Stimulated activated CD4-positive, alpha-beta T cell treated with anti-CD3 and anti-CD28 coated beads, Interleukin-15, amount 100 ng/mL, for 1 hour (primary cell): ENCODE measurements at places on chromosomes 5 and 9.

GRCh38 chr5:36392818-36393217 is 91.1 kb upstream of the RANBP3L start:
- DNase-seq, result no peak

- DNase-seq, result no peak
These were observed 28.1 kb downstream of the SLIT3 start for GRCh38 chr5:169272731-169273427.

GRCh38 chr9:14293801-14294200 is 20.1 kb downstream of the NFIB start:
- no peak for DNase-seq

- no peak for DNase-seq
These were observed 121.0 kb downstream of the MEF2C start for GRCh38 chr5:88761939-88762338.

- DNase-seq, result no peak
These were observed at the start of gene PPP2R2B for GRCh38 chr5:146878476-146879172. TSS of gene PPP2R2B (minus strand) at chr5:146878757.

DNA sequence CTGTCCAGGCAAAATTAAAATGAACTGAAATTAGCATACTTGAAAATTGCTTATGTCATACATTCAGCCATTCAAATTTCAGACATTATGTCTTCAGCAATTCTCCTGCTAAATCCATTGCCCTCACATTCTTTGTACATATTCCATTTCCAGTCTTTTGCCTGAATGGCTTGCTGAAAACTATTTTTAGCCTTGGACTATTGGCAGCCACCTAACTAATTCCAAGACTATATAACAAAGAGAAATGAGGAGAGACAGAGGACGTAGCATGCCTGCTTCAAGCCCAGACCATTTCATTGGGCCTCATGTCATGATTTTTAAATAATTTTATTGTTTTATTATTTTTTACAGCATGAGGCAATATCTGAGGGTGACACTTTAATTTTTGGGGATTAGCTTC is 100.3 kb downstream of the MRPS30 start:
- no peak for DNase-seq

- no peak for DNase-seq
These were observed 16.8 kb downstream of the OTULIN start for GRCh38 chr5:14681236-14681752.

DNA sequence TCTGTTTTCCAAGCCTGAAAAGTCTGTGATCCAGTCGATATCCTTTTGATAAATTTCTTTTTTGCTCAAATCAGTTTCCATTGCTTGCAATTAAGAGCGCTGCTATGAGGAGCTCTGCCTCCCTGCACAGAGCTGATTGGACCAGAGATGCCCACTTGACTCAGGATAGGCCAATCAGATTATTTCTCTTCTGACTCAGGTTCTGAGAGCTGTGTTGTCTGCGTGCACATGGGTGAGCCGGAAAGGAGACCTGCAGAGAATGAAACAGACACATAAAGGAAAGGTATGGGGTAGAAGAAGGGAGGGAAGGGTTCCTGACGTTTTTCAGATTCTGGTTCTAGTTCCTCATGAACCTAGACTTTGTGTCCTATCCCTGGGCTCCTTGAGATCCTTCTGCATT is 15.8 kb upstream of the FABP6 start:
- no peak for DNase-seq

- DNase-seq, result no peak
These were observed 14.8 kb downstream of the PCDHGC5 start for GRCh38 chr5:141503681-141504080.

- DNase-seq, result no peak
These were observed 34.5 kb downstream of the NIPSNAP3B start for GRCh38 chr9:104798209-104798995.

DNA sequence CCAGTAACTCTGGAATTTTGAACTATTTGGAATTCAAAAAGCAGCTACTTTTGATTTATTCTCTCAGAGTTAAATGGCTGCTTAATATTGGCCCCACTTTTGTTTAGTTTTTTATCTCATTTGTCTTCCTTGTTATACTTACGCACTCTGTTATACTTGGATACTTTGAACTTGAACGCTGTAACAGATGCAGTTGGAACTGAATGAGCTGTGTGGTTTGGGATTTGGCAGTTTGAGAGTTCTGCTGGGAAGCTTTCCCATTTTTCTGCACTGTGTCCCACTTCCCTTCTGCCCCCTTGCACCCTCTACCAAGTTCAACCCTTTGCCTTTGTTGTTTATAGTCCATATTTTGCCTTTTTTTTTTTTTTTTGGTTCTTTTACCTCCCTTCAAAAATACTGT is 3.8 kb downstream of the RHOBTB3 start:
- no peak for DNase-seq

DNA sequence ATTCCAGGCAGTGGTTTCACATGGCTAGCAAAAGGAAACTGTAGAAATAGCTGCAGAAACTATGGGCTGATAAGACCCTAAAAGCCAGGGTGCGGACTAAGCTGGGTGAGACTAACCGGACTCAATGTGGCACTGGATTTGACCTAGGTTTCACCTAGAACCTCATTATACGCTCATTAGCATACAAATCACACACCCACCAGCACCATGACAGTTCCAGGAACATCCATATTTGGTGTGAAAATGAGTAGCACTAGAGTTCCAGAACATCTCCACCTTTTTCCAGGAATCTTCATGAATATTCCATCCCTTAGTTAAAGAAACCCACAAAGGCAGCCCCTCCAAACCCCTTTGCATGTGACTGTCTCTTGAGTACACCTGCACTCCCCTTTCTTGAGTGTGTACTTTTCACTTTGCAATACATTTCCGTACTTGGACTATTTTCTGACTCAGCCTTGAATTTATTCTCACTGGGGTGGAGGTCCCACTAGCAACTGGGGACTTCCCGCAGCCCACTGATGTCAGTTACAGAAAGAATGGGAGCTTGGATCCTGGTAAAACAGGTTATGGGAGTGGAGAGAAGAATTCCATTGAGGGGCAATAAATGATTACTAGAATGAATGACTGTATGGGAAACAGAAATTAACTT is 58.0 kb upstream of the SPATA31C2 start:
- DNase-seq, result no peak

DNA sequence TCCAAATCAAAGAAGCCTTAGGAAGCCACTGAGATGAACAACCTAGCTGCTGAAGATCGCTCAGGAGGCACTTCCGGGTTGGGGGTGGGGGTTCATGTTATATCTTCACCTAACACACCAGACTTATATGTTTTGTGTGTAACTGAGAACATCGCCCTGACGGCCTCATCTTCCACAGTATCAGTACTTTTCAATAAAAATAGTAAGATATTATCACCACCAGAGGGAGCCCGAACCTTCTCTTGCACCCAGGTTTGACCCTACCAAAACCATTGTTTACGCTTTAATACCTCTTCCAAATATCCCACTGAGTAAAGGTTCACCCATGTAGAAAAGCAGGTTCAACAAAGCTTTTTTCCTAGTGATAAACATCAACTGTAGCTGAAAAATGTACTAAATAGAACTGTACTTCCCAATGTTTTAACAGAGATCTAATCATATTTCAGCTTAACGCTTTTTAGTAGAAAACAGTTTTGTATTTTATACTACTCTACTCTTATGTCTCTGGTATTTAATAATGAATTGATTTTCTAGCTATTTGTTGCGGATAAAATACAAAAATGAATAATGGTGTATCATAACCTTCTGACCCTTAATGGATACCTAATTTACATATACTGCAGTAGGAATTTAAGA is 244.0 kb downstream of the EPB41L4A start:
- no peak for DNase-seq

GRCh38 chr5:144093868-144094267 is 76.6 kb downstream of the YIPF5 start:
- DNase-seq, result no peak

GRCh38 chr9:4417578-4418325 is 72.5 kb upstream of the SLC1A1 start:
- DNase-seq, result no peak

GRCh38 chr5:6510132-6510531 is 61.5 kb downstream of the UBE2QL1 start:
- DNase-seq, result no peak

GRCh38 chr5:157949520-157949919 is 90.6 kb upstream of the CLINT1 start:
- no peak for DNase-seq

GRCh38 chr5:119285070-119285916 is 70.5 kb upstream of the TNFAIP8 start:
- DNase-seq, result no peak

GRCh38 chr9:38309324-38310195 is 82.9 kb upstream of the ALDH1B1 start:
- DNase-seq, result no peak

DNA sequence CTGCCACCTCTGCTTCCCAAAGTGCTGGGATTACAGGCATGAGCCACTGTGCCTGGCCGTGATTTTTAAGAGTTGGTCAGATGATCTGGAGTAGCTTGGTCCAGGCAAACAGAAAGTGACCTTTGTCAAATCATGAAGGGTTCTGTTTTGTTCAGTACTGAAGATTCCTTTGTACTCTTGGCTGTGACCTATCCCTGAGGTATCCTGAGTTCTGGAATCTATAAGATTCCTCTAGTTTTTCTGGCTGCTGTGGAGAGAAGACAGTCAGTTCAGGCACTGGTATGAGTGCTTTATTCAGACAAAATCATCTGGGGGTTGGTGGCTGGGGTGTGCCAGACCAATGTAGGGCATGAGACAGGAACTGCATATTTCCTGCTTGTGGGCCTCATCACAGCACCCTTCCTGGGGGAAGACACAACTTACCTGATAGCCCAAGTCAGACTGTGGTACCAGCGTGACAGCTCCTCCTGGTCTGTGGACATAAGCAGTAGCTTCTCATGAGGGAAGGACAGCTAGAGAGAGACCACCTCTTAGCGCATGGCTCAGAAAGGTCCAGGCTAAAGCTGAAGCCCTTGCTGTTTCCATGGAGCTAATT is 3.1 kb downstream of the ARHGEF39 start:
- no peak for DNase-seq

- DNase-seq, result no peak
These were observed 13.4 kb upstream of the AIF1L start for GRCh38 chr9:131082774-131083512.

- no peak for DNase-seq
These were observed 10.1 kb downstream of the KCNV2 start for GRCh38 chr9:2727374-2727773.

DNA sequence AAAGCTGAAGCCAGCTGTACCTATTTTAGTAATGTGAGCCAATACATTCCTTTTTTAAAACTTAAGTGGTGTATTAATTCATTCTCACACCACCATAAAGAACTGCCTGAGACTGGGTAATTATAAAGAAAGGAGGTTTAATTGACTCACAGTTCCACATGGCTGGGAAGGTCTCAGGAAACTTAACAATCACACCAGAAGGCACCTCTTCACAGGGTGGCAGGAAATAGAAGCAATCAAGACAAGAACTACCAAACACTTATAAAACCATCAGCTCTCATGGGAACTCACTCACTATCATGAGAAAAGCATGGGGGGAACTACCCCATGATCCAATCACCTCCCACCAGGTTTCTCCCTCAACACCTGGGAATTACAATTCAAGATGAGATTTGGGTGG is 21.0 kb downstream of the ESM1 start:
- no peak for DNase-seq

DNA sequence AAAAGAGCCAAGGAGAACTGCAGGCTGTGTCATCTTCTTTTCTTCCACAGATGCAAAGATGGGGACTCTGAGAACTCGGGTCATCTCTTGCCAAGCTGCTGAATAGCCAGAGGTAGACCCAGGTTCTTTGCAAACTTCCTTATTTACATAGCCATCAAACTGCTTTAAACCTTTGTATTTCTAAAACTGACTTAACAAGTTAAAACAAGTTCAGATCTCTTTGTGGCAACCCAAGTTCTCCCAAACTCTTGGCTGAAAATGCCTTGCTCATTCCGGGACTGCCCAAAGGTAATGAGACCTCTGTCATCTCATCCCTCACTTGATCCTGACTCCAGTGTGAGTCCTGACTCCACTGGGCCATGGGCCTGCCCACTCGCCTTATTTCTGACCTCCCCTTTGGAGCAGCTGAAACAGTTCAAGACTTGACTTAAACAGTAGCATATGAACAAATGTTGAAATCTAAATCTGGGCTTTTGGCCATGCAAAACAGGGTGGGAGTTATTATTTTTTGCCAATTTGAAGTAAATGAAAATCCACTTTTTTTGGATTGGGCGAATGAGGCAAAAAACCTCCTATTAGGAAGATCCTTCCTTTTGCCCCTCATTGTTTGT is 50.6 kb downstream of the FBXL7 start:
- no peak for DNase-seq
